Activated naive CD8-positive, alpha-beta T cell treated with anti-CD3 and anti-CD28 coated beads for 36 hours (primary cell): ENCODE measurements at places on chromosomes 6 and 20. TPM values are rescaled to one million over a fixed set of nuclear protein-coding genes. Genes with fewer than 3 reads are reported as not detected.

DNA sequence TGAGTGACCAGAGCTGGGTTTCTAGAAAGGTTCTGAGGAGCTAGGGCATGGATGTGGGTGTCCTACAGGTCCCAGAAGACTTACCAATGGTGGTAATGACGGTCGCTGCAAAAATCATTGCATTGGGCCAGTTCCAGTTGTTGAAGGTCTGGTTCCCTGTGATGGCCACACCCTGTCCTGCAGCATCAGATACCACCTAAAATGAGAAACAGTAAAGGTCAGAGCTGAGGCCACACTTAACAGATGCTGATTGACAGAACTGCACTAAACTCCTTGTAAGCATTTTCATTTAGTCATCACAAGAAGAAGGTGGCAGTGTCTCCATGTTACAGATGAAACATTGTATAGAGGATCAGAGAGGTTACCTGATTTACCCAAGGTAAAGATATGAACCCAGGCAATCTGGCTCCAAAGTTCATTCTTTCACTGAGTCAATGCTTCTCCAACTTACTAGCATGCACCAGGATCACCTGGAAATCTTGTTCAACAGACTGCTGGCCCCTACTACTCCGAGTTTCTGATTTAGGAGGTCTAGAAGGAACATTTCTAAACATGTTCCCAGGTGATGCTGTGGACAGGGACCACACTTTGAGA is 33.4 kb downstream of the KCNK5 start:
- no peaks in the 10 kb centered on the region for H3K27me3 ChIP-seq
- H3K27ac ChIP-seq = no peak overlapping the region
- peaks cover 52% of the 10 kb centered on the region for H3K36me3 ChIP-seq

DNA sequence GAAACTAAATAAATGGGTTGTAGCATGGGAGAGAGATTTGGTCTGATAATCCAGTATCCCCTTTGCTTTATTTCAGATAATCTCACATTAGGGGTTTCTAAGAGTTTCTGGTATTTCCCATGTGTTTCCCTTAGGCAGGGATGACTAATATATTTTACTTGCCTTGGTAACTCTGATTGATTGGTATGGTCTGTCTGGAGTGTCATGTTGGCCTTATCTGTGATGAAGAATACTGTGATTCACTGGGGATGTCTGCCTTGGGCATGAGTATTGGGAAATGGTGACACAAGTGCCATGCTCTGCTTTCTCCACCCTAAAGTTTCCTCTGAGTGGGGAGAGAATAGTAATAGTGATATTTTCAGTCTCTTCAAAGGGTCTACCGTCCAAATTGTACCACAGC is 10.1 kb downstream of the SLC22A2 start:
- H3K4me3 ChIP-seq = no peak overlapping the region
- no peak overlapping the region for H3K27ac ChIP-seq
- DNase-seq = no peak
- peaks cover 28% of the 10 kb centered on the region for H3K27me3 ChIP-seq
- no peaks in the 10 kb centered on the region for H3K36me3 ChIP-seq

DNA sequence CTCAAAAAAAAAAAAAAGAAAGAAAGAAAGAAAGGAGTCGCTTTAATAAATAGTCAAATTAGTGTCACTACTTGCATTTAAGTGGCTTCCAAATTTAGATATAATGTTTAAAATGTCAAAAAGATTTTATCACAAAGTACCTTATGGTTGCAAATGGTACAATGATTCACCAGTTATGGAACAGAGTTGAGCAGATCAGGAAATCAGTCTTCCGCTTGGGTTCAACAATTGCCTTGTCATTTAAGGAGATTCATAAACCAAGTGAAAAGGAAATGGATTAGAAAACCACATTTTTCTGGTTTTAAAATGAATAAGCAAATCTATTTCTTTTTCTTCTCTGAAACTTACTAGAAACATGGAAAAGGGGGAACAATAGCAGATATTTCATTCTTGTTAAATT is 94.8 kb upstream of the PTPRT start:
- H3K36me3 ChIP-seq = no peaks in the 10 kb centered on the region
- H3K27ac ChIP-seq = no peak overlapping the region
- peaks cover 1% of the 10 kb centered on the region for H3K4me1 ChIP-seq
- DNase-seq = no peak
- no peak overlapping the region for H3K4me3 ChIP-seq

DNA sequence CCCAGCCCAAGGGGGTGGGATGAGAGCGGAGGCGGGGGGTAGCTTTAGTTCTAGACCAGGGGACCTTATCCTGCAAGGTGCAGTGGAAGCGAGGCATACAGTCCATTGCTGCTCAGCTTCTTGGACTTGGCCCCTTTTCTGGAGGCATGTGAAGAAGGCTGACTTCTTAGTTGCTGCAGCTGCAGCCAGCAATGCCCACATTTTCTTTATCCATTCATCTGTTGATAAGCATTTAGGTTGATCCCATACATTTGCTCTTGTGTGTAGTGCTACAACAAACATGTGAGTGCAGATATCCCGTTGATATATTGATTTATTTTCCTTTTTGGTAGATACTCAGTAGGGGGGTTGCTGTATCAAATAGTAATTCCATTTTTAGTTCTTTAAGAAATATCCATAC is 461.2 kb upstream of the IMPG1 start:
- no peak overlapping the region for H3K4me3 ChIP-seq
- no peaks in the 10 kb centered on the region for H3K36me3 ChIP-seq
- no peak for DNase-seq
- H3K4me1 ChIP-seq = no peaks in the 10 kb centered on the region
- H3K27me3 ChIP-seq = no peaks in the 10 kb centered on the region

- no peak overlapping the region for H3K27ac ChIP-seq
- DNase-seq = no peak
- H3K36me3 ChIP-seq = no peaks in the 10 kb centered on the region
- no peak overlapping the region for H3K4me3 ChIP-seq
- peaks cover 19% of the 10 kb centered on the region for H3K4me1 ChIP-seq
Observed at GRCh38 chr6:108800427-108800864, 47.8 kb upstream of the ARMC2 start.

DNA sequence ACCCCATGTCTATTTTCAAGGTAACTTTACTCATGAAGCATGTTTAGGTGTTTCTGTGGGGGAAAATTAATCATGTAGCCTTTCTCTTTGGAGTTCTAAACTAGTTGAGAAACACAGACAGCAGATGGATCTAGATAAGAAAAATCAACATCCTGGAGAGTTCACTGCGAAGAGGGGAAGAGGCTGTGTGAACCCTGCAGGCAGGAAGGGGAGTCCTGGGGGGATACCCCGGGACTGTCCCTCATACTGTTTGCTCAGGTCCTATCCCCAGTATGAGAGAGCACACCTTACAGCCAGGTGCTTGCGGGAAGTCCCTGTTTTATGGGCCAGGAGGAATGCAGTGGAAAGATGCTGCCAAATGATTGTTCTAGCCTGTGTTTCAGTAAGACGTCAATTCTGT is 32.7 kb downstream of the CHMP4B start:
- H3K4me1 ChIP-seq = peaks cover 74% of the 10 kb centered on the region
- H3K36me3 ChIP-seq = peaks cover 15% of the 10 kb centered on the region
- peak overlapping the region; percentile 22 for H3K27ac ChIP-seq
- no peaks in the 10 kb centered on the region for H3K27me3 ChIP-seq

GRCh38 chr6:130482645-130483390 is 117.0 kb downstream of the TMEM200A start:
- no peak for DNase-seq
- H3K27me3 ChIP-seq = no peaks in the 10 kb centered on the region
- H3K4me3 ChIP-seq = no peak overlapping the region
- H3K36me3 ChIP-seq = peaks cover 2% of the 10 kb centered on the region
- no peak overlapping the region for H3K27ac ChIP-seq

GRCh38 chr20:7975851-7976414 is 35.7 kb upstream of the HAO1 start:
- no peak overlapping the region for H3K4me3 ChIP-seq
- peaks cover 8% of the 10 kb centered on the region for H3K4me1 ChIP-seq
- H3K36me3 ChIP-seq = peaks cover 7% of the 10 kb centered on the region
- H3K27me3 ChIP-seq = no peaks in the 10 kb centered on the region
- DNase-seq = no peak
- no peak overlapping the region for H3K27ac ChIP-seq

DNA sequence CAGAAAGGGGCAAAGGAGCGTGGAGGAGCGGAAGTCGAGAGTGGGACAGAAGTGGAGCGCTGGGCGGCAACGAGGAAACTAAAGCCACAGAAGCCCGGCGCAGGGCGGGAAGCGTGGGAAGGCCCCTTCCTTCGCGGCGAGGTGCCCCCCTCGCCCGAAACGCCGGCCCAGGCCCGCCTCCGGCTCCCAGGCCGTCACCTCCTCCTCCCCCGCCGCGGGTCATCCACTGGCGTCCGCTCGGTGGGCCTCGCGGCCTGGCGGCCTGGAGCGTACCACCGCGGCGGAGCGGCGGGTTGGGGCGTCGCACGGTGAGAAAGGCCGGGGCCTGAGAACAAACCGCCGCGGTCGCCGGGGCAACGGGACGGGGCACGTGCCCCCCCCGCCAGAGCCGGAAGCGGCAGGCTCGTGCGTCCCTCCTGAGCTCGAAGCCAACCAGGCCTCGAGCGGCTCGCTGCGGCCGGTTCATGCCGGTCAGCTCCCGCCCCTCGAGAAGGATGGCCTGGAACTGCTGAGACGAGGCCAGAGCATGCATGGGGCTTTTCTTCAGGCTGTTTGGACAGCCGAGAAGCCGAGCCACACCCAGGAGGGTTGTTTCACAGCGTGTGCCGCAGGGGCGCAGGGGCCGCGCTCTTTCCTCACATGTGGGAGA is at the start of gene TCP11:
TCP11 (minus strand) TSS at position 333 of the 649 bp plus-strand sequence. CDS start 469 bp downstream, outside the sequence.
- peaks cover 35% of the 10 kb centered on the region for H3K27me3 ChIP-seq
- no peaks in the 10 kb centered on the region for H3K36me3 ChIP-seq
- peaks cover 8% of the 10 kb centered on the region for H3K4me1 ChIP-seq
- peak within 1 kb of the TSS; percentile 41 for H3K4me3 ChIP-seq
- H3K27ac ChIP-seq = no peak within 1 kb of the TSS

DNA sequence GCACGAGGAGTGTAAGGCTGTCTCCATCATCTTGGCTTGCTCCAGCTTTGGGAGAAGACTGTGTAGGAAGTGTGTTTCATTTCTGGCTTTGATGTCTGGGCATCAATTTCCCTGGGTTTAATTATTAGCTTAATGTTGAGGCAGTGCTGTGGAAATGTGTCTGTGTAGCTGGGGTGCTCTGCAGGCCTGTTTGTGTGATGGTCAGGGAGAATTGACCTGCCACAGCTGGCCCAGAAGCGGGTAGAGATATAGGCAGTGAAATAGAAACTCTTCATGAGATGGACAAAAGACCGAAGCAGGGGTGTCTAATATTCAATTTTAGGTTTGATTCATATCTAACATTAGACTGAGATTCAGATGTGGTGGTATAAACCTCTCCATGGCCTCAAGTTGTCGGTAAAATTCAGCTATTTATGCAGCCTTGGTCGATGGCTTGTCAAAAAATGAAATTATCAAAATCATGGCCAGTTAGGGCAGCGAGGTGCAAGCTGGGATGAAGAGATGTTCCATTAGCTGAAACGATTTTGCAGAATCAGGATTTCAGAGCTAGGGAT is 95.3 kb upstream of the SNX9 start:
- H3K27ac ChIP-seq = no peak overlapping the region
- no peaks in the 10 kb centered on the region for H3K27me3 ChIP-seq
- no peaks in the 10 kb centered on the region for H3K4me1 ChIP-seq
- no peak overlapping the region for H3K4me3 ChIP-seq
- H3K36me3 ChIP-seq = peaks cover 8% of the 10 kb centered on the region
- no peak for DNase-seq

DNA sequence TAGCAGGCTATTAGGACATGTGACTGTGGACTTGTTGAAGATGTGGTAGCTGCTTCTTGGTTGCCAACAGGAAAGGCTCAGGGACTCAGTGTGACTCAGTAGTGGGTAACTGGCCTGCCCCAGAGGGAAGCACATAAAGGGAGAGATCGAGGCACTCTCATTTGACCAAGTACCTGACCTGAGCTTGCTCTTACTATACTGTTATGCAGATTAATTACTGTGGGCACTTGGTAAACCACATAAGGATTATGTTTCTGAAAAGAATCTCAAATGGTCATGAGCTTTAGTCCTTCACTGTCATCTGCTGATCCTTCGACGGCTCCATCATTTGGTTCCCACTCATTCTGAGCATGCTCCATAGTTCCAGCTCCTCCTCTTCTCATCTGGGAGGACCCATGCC is 48.2 kb upstream of the RPL7L1 start:
- H3K4me3 ChIP-seq = no peak overlapping the region
- DNase-seq = no peak
- no peak overlapping the region for H3K27ac ChIP-seq
- peaks cover 22% of the 10 kb centered on the region for H3K36me3 ChIP-seq
- H3K4me1 ChIP-seq = peaks cover 3% of the 10 kb centered on the region

DNA sequence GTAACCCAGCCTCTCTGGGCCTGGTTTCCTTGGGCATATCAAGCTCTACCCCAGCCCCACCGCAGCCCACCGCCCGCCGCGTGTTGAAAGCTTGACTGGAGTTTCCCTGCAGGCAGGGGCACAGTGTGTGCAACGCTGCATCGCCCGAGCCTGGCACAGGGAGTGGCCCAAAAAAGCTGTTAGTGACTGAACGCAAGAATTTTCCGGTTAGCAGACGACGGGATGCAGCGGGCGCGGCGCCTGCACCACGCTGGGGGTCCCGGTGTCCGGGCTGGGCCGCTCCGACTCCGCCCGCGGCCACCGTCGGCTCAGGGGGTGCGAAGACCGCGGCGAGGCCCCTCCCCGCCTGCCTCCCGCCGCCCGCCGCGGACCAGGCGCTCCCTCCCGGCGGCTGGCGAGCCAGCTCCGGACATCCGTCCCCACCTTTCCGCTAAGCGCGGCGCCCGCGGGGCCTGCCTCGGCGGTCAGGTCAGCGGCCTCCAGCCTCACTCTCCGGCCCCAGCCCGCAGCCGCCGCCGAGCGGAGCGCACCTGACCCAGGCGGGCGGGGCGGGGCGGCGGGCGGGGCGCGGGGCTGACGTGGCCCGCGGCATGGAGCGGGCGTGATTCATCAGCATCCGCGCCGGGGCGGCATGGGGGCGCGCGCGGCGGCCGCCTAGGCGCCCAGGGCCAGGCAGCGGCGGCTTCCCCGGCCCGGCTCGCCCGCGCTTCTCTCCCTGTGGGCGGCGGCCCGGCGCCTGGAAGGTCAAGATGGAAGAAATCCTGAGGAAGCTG is at the start of gene ARFGEF3:
ARFGEF3 (plus strand) TSS at position 602 of the 773 bp plus-strand sequence; CDS start at position 750, 148 bp downstream.
- H3K27me3 ChIP-seq = peaks cover 70% of the 10 kb centered on the region
- H3K4me3 ChIP-seq = peak within 1 kb of the TSS; percentile 72
- DNase-seq = peak; percentile 73
- no peaks in the 10 kb centered on the region for H3K36me3 ChIP-seq
- H3K27ac ChIP-seq = no peak within 1 kb of the TSS
- peaks cover 9% of the 10 kb centered on the region for H3K4me1 ChIP-seq

GRCh38 chr6:161639772-161640171 is 365.9 kb upstream of the AGPAT4 start:
- DNase-seq = no peak
- no peaks in the 10 kb centered on the region for H3K27me3 ChIP-seq
- no peak overlapping the region for H3K4me3 ChIP-seq
- no peaks in the 10 kb centered on the region for H3K4me1 ChIP-seq

GRCh38 chr6:3226042-3226441 is 1.4 kb downstream of the TUBB2B start:
- no peak overlapping the region for H3K27ac ChIP-seq
- H3K27me3 ChIP-seq = peaks cover 69% of the 10 kb centered on the region
- H3K36me3 ChIP-seq = peaks cover 3% of the 10 kb centered on the region
- H3K4me3 ChIP-seq = no peak overlapping the region
- peaks cover 29% of the 10 kb centered on the region for H3K4me1 ChIP-seq
- no peak for DNase-seq

- DNase-seq = no peak
- H3K27me3 ChIP-seq = peaks cover 7% of the 10 kb centered on the region
- H3K4me3 ChIP-seq = no peak overlapping the region
- no peaks in the 10 kb centered on the region for H3K36me3 ChIP-seq
- peaks cover 3% of the 10 kb centered on the region for H3K4me1 ChIP-seq
Observed at GRCh38 chr6:36793913-36794712, 45.1 kb downstream of the CPNE5 start.

- H3K4me1 ChIP-seq = no peaks in the 10 kb centered on the region
- H3K27me3 ChIP-seq = no peaks in the 10 kb centered on the region
- DNase-seq = no peak
- no peak overlapping the region for H3K27ac ChIP-seq
Observed at GRCh38 chr20:63766695-63767426, 27.3 kb downstream of the SLC2A4RG start.

SRSF3 gene
- total RNA-seq = 585 TPM

RCAN2 gene
- total RNA-seq = not detected

DSP gene
- total RNA-seq = 0.16 TPM
